Adipocyte (in vitro differentiated cells): ENCODE measurements at places on chromosomes 7 and 10.

DNA sequence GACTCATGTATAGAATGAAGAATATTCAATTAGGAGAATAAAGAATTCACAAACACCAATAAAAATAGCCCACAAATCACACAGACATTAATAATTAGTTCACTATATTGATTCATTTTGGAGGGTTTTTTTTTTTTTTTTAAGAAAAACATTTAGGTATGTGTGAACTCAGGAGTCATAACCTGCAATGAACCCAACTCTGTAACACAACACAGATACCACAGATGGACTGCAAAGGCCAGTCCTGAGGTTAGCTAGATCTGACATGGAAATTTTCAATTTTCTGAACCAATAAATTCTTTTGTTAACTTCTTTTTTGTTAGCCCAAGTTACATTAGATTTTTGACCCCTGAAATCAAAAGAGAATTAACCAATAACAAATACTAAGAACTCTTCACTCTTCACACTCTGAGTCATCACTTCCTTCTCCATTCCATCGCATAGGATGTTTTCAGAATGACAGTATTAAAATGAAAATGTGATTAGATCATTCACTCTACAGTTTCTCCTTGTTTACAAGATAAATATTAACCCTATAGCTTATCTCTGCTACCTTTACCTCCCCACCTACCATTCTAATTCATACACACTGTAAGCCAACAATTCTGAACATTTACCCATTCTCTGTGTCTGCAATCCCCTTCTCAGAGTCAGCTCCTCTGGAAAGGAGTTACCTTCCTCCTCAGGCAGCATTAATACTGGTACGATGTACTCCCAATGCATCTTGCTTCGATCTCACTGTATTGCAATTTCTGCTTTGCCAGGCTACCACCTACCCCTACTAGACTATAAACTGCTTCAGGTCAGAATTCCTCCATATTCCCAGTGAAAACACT is 141.5 kb downstream of the LRRN3 start:
- peak; percentile 62 for DNase-seq

GRCh38 chr7:139583826-139584553 is 60.5 kb downstream of the CLEC2L start:
- DNase-seq: no peak

DNA sequence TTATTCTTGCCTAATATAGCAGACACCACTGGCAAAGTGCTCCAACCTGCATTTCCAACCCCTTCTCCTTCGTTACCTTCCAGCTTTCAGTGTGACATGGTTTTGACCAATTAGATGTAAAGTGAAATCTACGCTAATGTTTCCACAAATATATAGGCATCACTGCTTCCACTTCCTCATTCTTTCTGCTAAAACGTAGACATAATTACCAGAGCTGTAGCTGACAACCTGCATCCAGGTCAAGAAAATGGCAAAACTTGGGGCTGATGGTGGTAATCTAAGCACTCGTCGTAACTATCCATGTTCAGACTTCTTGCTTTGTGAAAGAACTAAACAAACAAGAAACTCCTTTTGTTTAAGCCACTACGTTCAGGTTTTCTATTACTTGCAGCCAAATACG is 41.8 kb upstream of the COL1A2 start:
- DNase-seq: no peak

GRCh38 chr10:112343056-112343806 is 30.7 kb upstream of the ACSL5 start:
- no peak for DNase-seq

- DNase-seq: no peak
These were observed 61.0 kb upstream of the FGFR2 start for GRCh38 chr10:121659236-121659635.

DNA sequence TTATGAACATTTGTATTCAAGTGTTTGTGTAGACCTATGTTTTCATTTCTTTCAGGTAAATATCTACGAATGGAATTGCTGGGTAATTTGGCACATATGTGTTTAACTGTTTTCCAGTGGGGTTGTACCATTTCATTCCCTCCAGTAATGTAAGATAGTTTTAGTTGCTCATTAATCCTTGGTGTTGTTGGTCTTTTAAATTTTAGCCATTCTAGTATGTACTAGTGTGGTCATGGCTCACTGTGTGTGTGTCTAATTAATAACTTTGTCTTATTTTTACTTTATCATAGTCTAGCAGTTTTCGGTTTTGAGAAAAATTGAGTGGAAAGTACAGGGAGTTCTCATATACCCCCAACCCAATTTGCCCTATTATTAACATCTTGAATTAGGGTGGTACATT is 278.8 kb downstream of the CAMK1D start:
- no peak for DNase-seq

- DNase-seq: no peak
These were observed 155.9 kb upstream of the SLC13A1 start for GRCh38 chr7:123355576-123356190.

DNA sequence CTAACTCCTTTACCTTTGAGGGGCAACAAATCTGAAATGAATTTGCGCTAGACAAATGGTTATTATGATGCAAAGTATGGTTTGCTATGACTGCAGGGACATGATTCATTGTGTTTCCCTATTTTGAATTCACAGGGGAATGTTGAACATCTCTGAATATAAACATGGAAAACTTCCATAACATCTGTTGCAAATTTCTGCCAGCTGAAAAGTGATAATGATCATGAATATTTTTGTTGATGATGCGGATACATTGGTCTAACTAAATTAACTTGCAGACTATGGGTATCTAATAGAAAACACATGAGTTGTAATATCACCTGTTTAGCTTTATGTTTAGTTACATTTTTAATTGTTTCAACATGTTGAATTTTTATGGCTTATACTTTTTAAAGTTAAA is 1325.5 kb downstream of the REEP3 start:
- DNase-seq: peak; percentile 0

DNA sequence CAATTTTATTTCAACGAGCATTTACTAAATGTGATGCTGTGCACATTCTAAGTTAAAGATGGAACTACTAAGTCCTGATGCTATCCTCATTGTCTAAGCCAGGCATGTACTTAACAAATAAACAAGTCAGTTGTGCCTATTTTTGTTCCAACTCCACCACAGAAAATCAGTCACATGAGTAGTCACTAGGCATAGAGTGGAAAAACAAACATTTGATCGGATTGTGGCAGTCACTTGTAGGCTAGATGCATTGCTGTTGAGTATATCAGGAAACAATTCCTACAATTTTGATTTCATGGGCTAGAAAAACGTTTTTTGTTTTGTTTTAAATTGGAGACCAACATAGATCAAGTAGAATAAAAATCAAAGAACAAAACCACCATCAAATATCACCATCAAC is 177.6 kb upstream of the SLC25A13 start:
- DNase-seq: peak; percentile 23

DNA sequence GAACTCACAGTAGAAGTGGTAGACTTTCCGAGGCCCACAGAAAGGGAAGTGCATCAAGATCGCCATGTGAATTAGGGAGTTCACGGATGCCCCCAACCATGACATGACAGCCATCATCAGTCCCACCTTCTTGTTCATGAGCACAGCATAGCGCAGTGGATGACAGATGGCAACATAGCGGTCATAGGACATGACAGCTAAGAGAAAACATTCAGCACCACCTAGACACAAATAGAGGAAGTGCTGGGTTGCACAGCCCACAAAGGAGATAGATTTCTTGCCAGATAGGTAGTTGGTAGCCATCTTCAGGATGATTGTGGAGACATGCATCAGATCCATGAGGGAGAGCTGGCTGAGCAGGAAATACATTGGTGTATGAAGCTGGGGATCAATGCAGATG is 342 bp downstream of the OR2AE1 start:
- no peak for DNase-seq

DNA sequence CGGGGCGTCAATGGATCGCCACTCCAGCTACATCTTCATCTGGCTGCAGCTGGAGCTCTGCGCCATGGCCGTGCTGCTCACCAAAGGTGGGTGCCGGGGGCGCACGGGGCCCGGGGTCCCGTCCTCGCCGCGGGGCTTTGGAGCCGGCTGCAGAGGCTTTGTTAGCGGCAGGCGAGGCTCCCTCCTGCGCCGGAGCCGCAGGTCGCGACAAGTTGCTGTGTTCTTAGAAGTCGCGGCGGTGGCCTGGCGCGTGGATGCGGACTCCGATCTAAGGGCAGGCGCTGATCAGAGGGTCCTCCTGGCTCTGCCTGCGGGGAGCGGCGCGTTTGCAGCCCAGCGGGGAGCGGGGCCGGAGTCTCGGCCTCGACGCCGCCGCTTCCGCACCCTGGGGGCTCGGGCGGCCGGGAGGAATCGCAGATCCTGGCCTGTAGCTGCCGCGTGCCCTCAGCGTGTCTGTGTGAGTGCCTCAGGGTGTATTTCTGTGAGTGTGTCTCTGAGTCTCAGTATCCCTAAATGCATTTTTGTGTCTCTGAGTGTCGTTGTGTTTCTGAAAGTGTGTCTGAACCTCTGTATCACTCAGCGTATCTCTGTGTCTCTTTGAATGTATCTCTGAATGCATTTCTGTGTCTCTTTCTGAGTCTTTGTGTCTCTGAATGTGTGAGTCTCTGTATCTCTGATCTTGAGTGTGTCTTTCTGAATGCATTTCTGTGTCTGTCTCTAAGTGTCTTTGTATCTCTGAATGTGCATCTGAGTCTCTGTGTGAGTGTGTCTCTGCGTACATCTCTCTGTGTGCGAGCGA is 766 bp downstream of the BAMBI start:
- peak; percentile 71 for DNase-seq

DNA sequence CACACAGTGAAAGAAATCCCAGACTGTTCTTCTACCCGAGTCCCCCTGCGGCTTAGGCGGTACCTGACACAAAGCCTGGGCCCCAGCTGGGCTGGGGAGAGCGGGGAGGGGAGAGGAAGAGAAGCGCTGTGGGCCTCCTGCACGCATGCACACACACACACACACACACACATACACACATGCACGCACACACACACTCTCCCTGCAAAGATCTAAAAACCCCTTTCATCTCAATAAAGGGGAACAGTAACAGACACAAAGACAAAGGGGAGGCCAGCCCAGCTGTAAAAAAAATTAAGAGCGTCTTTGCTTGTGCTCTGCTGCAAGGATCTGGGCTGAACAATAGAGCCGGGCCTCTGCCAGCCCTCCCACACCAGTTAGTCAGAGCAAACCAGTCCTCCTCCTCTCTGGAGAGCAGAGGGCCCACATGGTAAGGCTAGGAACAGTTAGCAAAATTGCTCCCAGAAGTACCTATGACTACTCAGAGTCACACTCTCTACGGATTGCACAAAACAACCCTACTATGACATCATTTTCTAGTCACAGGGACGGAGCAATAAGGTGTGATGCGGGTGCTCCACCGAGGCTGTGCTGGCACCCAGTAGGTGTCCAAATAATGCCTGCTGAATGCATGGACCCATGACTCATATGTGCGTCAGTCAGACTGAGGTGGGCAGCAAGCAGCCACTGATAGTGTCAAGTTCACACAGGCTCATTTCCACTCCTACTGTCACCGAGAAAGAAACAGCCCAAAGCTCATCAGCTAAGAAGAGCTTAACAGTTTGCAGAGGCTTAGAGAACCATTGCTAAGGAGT is 9.2 kb downstream of the ITPRIP start:
- peak; percentile 82 for DNase-seq

GRCh38 chr7:158270106-158270775 is 317.4 kb downstream of the PTPRN2 start:
- DNase-seq: no peak

GRCh38 chr10:29591651-29591968 is 43.2 kb downstream of the SVIL start:
- no peak for DNase-seq

DNA sequence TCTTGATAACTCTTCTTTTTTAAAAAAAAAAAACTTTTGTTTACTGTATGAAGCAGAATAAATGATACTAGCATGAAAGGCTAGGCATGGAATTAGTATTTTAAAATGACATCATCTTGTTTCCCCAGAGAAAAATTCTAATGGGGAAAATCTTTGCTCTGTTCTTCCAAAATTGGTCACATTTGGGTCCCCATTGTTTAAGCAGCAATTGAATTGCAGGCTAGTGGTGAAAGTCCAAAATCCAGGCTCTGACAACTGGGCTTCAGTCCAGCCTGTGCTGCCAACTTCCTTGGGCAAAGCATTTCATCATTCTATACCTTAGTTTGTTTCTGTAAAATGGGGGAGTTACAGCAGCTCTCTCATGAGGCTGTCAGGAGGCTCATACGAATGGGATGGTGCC is 726.4 kb downstream of the KCNMA1 start:
- peak; percentile 10 for DNase-seq

GRCh38 chr7:30322271-30323005 is 38.0 kb downstream of the ZNRF2 start:
- DNase-seq: peak; percentile 27

- DNase-seq: no peak
These were observed 33.4 kb downstream of the PDGFA start for GRCh38 chr7:486216-486743.

DNA sequence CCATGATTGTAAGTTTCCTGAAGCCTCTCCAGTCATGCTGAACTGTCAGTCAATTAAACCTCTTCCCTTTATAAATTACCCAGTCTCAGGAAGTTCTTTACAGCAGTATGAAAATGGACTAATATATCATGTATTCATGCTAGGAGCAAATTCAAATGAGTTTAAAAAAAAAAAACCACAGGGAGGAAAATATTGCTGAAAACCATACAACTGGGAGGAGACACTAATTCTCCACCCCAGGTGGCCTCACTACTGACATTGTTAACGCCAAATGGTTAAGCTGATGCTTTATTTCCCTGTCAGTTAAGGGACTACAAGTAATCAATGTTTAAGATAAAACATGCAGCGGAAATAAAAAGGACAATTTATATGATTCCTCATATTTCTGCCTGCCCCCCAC is 55.1 kb downstream of the PDE1C start:
- DNase-seq: no peak

DNA sequence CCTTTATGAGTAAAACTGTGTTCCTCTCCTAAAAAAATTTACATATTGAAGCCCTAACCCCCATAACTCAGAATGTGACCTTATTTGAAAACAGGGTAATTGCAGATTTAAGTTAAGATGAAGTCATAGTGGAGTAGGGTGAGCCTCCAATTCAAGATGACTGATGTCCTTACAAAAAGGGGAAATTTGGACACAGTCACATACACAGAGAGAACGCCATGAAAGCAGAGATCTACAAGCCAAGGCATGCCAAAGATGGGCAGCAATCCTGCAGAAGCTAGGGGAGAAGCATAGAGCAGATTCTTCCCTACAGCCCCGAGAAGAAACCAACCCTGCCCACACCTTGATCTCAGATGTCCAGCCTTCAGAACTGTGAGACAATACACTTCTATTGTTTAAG is 23.8 kb upstream of the ADD3 start:
- no peak for DNase-seq

GRCh38 chr10:77028042-77028441 is 609.6 kb downstream of the KCNMA1 start:
- no peak for DNase-seq

DNA sequence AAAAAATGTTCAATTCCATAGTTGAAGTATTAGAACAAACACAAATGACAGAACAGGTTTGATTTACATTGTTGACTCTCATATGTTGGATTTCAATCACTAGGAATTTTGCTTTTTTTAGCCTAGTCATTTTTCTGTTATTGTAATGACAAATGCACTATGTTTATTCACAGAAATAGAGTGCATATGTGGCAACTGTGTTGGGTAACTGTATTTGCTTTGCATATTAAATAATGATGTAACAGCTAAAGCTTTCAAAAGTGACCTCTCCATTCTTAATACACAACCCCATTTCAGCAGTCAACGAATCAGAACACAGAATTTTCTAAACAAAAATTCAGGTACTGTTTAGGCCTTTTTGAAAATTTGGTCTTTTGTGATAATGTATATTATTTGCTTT is 54.0 kb upstream of the SLC26A5 start:
- DNase-seq: peak; percentile 23
